ENCODE measurements at places on chromosomes 3 and 15. TPM values are rescaled to one million over a fixed set of nuclear protein-coding genes. Genes with fewer than 3 reads are reported as not detected.
A peak's percentile ranks its signal among the peaks of the same experiment; 100 is the strongest.

DNA sequence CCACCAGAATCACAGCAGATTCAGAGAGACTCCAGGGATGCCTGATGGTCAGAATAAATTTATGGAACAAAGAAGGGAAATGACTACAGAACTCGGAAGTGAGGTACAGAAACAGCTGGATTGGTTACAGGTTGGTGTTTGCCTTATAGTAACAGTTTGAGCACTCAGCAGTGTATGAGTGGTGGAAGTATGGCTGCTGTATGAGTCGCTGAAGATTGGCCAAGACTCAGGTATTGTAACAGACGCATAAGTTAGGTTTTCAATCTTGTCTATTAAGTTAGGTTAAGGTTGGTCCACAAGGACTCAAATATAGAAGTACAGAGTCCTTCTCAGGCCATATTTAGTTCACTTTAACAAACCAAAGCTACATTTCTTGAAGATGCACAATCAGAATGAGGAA lies 33.1 kb downstream of the ATP13A5 start:
- no peak for DNase-seq

CASR gene
- not detected for total RNA-seq

DNA sequence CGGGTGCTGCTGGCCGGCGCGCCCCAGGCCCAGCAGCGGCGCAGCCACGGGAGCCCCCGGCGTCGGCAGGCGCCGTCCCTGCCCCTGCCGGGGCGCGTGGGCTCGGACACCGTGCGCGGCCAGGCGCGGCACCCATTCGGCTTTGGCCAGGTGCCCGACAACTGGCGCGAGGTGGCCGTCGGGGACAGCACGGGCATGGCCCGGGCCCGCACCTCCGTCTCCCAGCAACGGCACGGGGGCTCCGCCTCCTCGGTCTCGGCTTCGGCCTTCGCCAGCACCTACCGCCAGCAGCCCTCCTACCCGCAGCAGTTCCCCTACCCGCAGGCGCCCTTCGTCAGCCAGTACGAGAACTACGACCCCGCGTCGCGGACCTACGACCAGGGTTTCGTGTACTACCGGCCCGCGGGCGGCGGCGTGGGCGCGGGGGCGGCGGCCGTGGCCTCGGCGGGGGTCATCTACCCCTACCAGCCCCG lies 777 bp downstream of the LOXL1 start:
- DNase-seq, result peak; percentile 90

DNA sequence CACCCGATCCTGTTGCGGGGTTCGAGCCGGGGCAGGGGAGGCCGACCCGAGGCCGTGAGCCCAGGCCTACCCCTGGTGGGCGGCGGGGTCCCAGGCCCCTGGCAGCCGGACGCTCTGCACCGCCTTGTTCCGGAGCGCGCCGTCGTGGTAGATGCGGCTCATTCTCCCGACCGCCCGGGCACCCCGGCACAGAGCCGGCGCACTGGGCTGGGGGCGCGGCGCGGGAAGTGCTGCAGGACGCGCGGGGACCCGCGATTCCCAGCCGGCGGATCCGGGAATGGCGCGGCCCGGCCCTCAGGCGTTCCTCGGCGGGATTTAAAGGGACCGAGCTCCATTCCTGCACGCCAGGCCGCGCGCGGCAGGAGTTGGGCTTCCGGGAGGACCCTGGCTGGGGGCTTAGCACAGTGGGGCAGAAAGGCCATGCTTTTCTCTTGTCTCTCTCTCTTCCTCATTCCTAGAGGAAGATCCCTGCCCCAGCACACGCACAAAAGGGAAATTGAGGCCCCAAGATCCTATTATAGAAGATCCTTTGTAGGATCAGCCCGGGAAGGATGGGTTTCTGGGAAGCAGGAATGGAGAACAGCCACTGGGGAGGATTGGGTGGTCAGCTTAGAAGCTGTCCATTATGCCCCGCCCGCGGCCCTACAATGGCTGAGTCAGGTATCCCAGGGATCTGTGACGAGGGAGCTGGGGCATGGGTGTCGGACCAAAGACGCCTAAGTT lies at the start of gene ARPIN:
TSS of gene ARPIN (minus strand) at position 279 of the 723 bp plus-strand sequence. CDS start at position 162, 117 bp downstream.
- no peak for DNase-seq

- no peak for DNase-seq
Observed at GRCh38 chr3:134287512-134287911, 36.9 kb upstream of the RYK start.

GRCh38 chr15:34999906-35000305 lies 11.8 kb upstream of the ZNF770 start:
- DNase-seq, result no peak

GOLGA8M gene
- total RNA-seq, result 1.9 TPM

Measured in cardiac septum (tissue), 1 donor.